ENCODE measurements at places on chromosomes 6 and 20.
A peak's percentile ranks its signal among the peaks of the same experiment; 100 is the strongest.

DNA sequence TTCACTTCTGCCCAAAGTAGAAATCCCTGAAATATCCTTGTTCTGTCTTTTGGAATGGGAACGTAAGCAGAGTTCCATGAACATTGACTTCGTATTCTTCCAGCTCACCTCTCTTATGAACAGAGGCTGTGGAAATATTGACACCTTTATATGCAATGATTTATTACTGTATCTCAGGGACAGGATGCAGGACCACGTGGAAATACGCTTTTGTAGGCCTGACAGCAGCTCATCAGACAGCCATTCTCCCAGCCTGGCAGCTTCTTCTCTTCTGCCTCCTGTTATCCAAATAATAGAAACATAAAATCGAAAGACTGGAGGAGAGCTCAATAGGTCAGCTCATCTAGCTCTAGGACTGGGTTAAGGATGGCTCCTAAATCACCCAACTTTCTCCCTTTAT, 106.2 kb upstream of the DTNBP1 start:
- DNase-seq, result no peak

- no peak for DNase-seq
These were observed 35.0 kb upstream of the BHLHE23 start for GRCh38 chr20:63041776-63042175.

DNA sequence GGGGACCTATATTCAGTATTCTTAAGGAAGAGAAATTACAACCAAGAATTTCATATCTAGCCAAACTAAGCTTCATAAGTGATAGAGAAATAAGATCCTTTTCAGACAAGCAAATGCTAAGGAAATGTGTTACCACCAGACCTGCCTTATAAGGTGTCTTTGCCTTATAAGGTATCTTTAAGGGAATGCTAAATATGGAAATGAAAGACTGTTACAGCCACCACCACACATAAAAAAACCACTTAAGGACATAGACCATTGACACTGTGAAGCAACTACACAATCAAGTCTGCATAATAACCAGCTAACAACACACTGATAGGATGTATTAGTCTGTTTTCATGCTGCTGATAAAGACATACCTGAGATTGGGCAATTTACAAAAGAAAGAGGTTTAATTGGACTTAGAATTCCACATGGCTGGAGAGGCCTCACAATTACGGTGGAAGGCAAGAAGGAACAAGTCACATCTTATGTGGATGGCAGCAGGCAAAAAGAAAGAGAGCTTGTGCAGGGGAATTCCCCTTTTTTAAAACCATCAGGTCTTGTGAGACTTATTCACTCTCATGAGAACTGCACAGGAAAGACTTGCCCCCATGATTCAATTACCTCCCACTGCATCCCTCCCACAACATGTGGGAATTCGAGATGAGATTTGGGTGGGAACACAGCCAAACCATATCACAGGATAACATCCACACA, 119.2 kb upstream of the LAMA2 start:
- DNase-seq, result no peak

DNA sequence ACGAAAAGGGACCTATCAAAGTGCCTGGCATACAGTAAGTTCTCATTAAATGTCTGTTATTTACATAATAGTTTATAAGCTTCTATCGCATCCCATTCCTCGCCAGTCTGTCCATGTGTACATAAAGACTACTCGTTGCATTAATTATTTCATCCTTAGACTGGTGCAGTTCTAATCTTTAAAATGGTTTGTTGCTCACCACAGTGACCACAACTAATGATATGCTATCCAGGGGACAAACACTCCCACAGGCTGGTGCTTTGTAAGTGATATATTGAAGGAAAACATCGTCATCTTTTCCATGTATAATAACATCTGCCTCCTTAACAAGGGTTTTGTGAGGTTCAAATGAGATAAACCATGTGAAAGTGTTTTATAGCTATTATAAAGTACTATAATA, 39.0 kb upstream of the HBS1L start:
- DNase-seq, result no peak

- DNase-seq, result no peak
These were observed 755.9 kb downstream of the KIF16B start for GRCh38 chr20:15817351-15817750.

GRCh38 chr6:166877906-166878305, 78.4 kb downstream of the RNASET2 start:
- DNase-seq, result no peak

- DNase-seq, result no peak
These were observed 82.4 kb upstream of the NNAT start for GRCh38 chr20:37438464-37439222.

DNA sequence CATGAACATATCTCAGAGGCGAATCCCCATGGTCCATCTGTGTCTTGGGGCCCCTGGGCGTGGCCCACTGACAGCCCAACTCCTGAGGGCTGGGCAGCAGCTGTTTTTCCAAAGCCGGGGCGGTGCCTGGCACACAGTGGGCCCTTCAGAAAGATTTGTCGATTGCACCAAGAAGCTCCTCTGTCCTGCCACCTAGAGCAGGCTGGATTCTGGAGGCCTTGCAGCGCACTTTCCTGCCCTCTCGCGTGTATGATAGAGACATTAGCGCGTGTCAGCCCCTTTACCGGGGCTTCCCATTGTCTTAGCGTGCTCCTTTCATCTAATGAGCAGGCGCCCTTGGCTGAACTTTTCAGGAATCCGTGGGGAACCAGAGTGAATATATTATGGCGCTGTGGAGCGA, 45.4 kb downstream of the CDH4 start:
- no peak for DNase-seq

GRCh38 chr20:32779500-32780211, 17.5 kb downstream of the DNMT3B start:
- DNase-seq, result no peak

GRCh38 chr20:10761232-10761631, 87.4 kb upstream of the JAG1 start:
- no peak for DNase-seq

- DNase-seq, result no peak
These were observed 71.3 kb upstream of the TOP1 start for GRCh38 chr20:40957265-40957760.

GRCh38 chr6:108293527-108294296, 1.1 kb upstream of the AFG1L start:
- DNase-seq, result no peak

DNA sequence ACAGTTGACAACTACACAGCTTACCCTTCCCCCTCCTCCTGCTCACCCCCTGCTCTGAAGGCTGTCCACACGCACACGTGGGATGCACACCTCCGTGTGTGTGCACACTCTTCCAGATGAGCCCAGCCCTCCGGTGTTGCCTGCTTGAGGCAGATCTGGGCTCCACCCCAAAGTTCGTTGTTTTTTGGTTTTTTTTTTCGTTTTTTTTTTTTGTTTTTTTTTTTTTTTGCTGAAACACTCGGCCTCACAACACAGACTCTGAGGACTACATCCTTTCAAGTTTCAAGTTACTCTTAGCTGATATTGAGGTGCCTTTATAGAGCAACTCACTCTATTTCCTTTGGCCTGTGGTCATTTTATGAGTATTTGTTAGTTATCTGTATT, 88.2 kb downstream of the RREB1 start:
- no peak for DNase-seq

DNA sequence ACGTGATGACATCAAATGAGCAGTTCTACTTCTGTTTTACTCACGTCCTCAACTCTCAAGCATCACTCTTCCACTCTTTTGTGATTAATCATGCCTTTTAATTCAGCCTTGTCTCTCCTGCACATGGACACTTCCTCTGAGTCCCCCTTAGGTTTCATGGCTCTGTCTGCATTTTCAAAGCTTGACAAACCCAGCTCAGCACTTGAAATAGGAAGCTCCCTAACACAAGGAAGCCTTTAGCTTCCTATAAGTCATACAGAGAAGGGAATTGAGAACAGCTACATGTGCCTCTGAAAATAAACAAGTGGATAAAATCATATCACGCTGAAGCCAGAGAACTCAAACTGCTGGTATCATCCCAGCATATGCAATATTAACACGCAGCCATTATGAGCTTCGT, 21.2 kb downstream of the KIF16B start:
- no peak for DNase-seq

DNA sequence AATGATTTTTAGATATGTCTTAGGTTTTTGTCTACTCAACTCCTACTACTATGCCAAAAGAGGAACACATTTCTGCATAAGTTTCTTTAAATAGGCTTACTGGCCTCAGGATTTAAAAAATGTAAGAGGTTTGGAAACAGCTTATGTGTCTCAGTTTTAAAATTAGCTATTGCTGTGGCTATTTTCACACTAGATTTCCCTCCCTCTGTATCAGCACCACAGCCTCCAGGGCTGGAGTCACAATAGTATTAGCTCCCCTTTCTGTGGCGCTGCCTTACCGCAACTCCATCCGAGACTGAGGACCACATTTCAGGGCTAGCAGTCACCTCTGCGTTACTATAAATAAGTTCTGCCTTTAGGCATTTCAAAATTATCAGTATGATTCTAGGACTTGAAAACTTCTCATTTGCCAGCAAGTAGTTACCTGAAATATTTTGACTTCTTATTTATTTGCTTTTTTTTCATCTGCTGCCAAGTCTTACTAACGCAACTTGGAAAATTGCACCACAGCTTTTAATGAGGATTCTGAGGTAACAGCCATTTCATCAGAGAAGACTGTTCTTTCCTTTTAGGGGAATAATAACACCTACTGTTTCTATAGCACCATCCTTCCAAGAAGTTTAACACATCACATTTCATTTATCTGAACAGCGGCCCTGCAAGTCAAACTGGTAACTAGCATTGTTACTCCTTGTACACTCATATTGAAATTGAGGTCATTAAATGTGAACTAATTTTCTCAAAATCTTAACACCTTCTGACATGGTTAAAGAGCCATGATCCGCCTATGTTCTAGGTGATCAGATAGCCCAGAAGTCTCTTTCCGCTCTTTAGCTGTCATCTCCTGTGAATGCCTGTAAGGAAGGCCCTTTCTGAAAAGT, 105.9 kb downstream of the GJA10 start:
- DNase-seq, result peak; percentile 3

DNA sequence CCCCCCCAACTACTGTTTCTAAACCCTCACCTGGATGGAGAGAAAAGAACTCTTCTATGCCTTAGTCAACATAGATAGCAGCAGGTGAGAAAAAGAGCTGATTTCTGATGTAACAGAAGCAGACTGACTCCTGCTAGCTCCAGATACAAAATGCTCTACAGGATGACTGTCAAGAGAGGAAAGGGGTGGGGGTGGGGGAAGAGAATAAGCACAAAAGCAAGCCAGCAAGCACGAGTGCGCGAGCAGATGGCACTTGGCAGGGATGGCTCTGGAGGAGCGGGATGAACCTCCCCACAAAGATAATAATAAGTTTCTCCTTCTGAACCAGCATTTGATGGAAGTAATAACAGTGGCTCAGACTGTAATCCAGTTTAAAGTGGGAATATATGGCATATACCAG, 45.6 kb upstream of the SPDEF start:
- DNase-seq, result no peak

- DNase-seq, result no peak
These were observed 227.7 kb upstream of the CDH4 start for GRCh38 chr20:61024390-61024789.

DNA sequence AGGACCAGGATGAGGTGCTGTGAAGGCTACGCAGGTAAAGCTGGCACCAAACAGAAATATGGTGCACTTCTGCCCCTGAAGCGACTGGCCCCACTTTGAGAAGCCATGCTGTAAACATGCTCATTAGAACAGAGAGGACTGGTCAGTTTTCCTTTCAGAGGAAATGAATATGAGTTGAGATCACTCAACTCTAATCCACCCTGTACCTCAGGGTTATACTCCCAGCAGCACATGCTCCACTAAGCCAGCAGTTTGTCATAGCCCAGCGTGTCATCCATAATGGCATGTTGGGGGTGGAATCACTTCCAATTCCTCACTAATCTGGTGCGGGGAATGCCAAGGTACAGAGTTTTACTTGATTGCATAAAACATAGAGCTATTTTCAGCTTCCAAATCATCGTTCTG, 98.1 kb downstream of the HIVEP2 start:
- no peak for DNase-seq

DNA sequence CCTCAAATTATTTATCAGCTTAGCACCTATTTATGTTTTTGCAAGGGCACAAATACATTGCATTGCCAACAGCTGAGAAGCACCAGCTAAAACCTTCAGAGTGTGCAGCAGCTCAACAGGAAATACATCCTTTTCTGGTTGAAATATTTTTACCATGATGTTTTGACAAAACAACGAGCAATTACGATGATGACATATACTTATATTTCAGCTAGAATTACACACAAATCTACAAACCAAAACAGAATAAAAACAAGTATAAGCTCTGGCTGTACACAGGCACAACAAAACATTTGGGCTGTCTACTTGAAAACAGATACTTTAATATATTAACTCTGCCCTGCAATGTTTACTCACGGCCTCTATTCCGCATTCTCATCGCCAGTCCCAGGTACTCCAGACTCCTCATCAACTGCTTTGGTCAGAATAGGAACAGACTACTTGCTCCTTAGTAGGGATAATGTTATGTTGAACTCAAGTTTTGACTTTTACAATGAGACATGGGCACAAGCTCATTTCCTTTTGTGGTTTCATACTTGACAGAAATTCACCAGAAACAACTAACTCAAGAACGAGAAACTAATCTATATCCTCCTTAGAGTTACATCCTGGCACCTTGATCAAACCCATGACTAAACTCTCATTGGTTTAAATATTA, 377.6 kb downstream of the ESR1 start:
- no peak for DNase-seq

DNA sequence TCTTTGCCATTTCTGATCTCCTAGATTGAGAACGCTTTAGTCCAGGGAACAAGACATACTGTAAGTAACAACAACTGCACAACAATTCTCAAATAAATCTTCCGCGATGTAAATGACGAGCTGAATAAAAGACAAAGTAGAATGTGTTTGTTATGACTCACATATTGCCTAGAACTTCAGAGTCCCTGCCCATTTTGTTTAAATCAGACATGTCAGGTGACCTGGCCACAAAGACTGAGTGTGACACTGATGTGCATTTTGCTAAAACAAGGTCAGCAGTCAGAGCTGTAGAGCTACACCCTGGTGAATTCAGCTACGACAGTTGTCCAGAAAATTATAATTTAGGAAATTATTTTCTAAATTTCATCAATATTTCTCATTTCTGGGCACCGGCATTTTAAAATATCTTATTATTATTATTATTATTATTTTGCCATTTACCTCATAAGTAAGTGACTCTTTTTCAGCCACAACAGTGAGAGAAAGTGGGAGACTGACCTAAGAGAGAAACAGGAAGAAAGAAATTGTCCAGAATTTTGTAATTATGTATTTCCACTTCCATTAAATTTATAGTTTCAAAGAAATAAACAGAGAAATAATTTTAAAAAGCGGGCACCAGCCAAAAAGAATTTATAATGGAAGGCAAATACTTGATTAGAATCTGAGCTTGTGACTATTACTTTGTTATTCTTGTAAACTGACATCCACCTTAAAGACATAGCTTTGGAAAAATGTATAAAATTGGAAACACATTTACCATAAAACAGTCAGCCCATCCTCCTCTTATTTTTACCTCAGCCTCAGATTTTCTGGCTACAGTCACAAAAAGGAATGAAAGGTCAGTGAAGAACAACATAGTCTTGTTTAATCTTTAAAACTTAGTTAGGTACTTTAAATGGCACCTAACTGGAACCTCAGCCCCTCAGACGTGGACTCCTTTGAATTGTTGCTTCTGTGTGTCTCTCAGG, 157.0 kb upstream of the CITED2 start:
- no peak for DNase-seq

- DNase-seq, result no peak
These were observed 31.8 kb downstream of the MYB start for GRCh38 chr6:135212935-135213334.

Data from Kasumi-1 (cell line).